AML-193 (cell line): ENCODE measurements at places on chromosomes 12 and 14.

DNA sequence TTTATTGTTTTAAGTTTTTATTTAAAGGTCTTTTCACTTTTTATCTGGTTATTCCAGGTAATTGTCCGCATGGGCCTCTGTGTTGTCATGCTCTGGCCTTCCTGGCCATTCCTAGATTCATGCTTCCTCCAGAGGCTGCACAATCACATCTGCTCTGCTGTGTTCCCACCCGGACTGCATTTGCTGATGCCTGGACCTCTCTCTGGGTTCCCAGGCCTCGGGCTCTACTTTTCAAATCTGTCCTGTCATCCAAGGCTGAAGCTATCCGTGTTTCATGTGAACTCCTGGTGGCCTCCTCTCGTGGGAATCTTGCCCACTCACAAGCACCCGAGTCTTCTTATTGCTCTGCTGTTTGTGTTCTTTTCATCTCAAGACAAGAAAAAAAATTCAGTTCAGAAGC is 16.1 kb upstream of the VDR start:
- no peak for DNase-seq

- no peak for DNase-seq
Observed at GRCh38 chr12:77923882-77924281, 93.2 kb downstream of the NAV3 start.

- no peak for DNase-seq
Observed at GRCh38 chr12:132639956-132640520, 21.5 kb downstream of the P2RX2 start.

- peak; percentile 81 for DNase-seq
Observed at GRCh38 chr12:69338120-69338859, 9.9 kb upstream of the LYZ start.

GRCh38 chr12:40738856-40739255 is 46.6 kb downstream of the CNTN1 start:
- no peak for DNase-seq

- no peak for DNase-seq
Observed at GRCh38 chr12:130063866-130064265, 98.4 kb upstream of the FZD10 start.

- no peak for DNase-seq
Observed at GRCh38 chr14:70827347-70827746, 18.0 kb upstream of the MAP3K9 start.

- no peak for DNase-seq
Observed at GRCh38 chr14:35158491-35158890, 36.1 kb downstream of the PRORP start.

DNA sequence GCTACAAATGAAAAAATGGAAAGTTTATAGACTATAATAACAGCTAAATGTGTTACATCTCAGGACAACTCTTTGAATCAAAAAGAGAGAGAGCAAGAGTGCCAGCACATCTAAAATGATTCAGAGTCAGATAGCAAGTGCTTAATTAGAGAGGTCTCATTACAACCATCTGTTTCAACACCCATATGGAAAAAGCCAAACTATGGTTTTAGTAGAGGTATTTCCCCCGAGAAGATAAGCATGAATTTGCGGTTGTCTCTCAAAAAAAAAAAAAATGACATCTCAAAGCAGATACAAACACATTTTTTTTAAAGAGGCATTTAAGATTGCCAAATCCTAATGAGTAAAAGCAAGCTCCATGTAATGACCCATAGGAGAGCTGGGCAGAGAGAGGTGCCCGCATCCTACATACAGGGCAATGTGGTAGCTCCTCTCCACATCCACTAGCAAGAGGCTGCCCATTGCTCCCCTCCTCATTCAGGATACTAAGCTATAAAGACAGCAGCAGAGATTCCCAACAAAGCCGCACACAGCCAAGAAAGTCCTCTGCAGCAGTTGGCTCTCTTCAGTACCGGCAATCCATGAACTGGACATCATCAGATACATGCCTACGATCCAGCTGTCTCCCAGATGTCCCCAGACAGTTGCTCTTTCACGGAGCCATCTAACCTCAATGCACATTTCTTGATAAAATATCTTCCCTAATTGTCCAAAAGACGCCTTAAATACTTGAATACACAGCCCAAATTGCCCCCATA is 100.4 kb downstream of the EFCAB11 start:
- DNase-seq: no peak

DNA sequence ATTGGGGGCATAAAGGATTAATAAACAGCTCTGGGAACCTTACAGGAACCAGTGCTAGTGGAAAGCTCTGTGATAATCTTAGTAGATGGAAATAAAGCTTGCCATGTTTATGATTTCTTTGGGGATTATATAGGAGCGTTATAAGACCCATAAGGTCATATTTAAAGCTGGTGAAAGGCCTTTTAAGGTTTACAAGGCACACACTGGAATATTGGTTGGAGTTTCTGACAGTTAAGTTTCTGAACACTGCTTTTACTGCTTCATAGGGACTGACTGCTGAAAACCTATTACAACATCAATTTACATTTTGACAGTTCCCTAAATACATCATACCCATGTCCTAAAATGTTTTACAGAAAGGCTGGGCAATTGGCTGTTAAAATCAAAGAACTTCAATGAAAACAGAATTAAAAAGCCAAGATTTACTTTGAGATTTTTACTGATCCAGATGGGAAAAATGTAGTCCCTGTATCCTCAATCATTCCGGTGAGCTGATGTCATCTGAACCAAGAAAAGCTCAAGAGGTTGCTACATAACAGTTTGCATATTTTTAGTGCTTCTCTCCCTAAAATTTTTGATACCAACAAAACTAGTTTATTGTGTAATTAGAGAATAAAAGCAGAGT is 153.7 kb upstream of the IGF1 start:
- DNase-seq: no peak

DNA sequence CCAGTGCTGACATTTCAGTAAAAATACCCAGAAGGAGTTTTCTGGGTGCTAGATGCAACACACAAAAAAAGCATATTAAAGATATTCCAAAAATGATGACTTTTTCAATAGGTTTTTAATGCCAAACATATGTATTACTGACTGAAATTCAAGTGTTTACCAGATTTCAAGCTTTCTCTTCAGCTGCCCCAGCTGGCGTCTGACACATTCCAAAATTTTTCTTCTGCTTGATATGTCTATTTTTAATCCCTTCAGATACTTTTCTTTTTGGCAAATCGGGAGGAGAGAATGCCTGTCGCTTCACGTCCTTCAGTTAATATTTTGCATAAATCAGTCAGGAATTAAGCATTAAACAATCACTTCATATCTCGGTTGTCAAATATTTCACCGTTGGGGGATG is 7.1 kb upstream of the CCDC60 start:
- DNase-seq: no peak

- no peak for DNase-seq
Observed at GRCh38 chr12:77941401-77941800, 110.7 kb downstream of the NAV3 start.

GRCh38 chr12:107356266-107356936 is 263.1 kb upstream of the CRY1 start:
- no peak for DNase-seq

- no peak for DNase-seq
Observed at GRCh38 chr14:25843481-25844470, 754.1 kb downstream of the NOVA1 start.

GRCh38 chr12:53171725-53172329 is 8.7 kb upstream of the ZNF740 start:
- no peak for DNase-seq

DNA sequence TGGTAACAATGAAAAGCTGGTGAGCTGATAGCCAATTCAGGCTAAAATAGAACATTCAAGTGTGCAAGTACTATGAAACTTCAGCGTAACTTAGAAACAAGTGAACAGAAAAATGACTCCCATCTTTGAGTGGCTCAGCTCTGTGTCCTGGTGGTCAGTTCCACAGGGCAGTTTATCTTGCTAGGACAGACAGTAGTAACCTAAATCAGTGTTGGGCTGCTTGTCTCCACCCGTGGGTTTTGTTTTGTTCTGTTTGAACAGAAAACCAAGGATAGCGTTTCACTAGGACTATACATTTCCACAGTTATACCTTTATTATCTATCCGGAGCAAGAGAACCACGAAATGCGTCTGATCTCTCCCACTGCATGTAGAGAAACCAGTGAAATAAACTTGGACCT is 467.8 kb downstream of the EGLN3 start:
- DNase-seq: no peak

DNA sequence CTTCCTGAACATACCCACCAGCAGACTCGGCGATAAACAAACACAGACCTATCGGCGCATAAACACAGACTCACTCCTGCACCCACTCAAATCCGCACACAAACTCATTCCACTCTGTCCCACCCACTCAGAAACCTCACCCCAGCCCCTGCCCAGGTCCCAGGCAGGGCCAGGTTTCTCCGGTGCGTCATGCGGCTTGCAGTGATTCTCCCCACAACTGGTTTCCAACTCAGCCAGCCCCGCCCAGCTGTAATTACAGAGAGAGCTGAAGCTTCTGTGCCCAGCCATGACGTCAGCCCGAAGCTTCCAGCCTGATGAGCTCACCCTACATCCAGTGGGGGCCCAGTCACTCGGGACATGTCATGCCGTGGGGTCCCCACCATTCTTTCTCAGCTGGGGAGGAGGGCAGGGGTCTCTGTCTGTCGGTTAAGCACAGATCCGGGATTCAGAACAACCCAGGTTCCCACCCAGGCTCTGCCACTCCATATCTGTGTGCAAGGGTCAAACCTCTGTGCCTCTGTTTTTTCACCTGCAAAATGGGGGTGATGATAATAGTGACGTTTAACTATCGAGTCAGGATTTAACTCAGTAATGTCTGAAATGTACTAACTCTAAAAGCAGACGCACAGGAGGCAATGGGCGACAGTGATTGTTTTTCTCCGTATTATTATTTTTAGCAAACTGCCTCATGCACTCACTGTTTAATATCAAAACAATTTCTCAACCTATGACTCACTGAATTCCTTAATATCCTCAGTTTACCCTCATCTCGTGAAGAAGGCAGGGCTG is 2.3 kb upstream of the HSPB8 start:
- DNase-seq: no peak

DNA sequence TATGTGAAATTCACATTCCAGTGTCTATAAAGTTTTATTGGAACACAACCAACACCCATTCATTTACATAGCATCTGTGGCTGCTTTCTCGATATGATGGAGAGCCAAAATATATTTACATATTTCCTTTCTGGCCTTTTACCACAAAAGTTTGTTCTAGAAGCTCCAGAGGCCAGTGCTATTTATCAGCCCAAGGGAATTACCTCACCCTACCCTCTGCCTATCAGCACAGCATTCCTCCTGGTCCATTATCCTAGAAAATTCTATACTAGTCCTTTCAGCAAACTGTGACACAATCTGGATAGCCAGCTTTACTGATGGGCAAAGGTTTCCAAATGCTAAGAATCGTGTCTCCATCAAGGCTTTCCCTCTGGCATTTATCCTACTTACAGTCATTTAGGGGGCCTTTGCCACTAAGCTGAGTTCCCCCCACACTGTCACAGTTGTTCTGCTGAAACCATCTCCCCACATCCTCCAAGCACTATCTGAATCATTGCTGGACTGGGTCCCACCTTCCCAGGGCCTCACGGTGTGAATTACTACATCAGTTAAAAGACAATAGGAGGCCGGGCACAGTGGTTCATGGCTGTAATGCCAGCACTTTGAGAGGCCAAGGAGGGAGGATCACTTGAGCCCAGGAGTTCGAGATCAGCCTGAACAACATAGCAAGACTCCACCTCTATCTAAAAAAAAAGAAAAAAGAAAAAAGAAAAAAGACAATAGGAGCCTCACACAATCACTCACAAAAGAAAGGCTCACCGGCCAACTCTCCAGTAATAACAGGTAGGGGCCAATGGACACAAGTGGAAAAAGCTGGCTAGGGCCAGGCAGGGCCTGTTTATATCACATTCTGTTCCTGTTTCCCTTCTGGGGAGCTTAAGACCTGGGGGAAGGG is 12.1 kb downstream of the SYNE3 start:
- DNase-seq: no peak

- no peak for DNase-seq
Observed at GRCh38 chr12:59179231-59179630, 258.9 kb upstream of the LRIG3 start.

- no peak for DNase-seq
Observed at GRCh38 chr12:24741216-24741615, 207.7 kb downstream of the BCAT1 start.

GRCh38 chr14:51924600-51924999 is 64.2 kb downstream of the GNG2 start:
- no peak for DNase-seq

DNA sequence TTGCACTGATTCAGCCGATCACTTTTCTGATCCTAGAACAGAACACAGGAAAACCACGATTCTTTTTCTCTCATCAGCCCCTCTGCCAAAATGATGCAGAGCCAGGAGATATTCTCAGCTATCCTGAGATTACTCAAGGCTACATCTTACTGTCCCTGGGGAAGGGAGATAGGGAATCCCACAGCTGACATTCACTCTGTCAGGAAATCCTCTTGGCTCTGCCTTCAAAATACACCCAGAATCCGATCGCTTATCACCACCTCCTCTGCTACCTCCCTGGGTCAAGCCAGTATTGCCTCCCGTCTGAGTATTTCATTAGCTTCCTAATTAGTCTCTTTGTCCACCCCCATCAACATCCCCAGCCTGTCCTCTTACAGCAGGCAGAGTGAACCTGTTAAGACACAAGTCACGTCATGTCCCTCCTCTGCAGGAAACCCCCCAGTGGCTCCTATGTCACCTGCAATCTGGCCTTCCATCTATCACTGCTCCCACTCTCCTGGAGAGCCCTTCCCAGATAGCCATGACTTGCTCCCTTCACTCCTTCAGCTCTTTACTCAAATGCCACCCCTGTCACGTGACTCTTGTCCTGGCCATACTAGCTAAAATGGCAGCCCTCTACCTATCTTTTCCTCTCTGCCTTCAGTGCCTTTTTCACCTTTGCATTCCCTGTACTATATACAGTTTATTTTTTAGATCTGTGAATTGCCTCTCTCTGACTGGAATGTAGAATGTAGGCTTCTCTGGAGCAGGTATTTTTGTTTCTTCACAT is 70.3 kb downstream of the GALNT4 start:
- no peak for DNase-seq

DNA sequence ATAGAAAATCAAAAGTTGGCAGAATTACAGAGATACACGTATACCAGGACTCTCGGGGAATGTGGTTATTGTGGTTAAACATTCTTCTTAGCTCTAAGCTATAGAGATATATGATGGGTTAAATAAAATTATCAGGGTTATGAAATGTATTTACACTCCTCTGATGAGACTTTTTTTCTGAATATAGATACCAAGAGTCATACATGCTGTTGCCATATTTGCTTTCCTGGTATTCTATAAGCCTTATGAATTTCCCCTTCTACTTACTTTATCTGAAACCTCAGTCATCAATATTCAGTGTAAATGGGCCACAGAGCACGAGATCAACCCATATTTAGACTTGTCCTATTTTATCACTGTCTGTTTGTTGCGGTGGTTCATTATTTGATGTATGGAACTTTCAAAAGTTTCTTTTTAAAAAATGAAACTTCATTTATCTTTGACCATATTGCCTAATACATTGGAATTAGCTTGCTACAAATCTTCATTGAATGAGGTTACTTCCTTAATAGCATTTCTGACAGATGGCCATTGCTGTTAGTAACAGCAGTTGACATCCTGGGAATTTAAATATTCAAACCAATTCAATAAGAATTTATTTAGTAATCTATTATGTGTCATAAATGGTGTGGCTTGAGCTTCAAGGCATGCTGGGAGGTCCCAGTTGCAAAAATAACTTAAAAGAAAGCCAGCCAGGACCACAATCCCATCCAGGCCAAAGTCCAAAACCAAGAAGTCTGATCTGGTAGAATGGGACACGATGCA is 393.5 kb downstream of the PCNX1 start:
- DNase-seq: no peak

GRCh38 chr12:19826980-19827550 is 387.8 kb downstream of the AEBP2 start:
- no peak for DNase-seq

GRCh38 chr12:69052613-69053408 is 119.8 kb upstream of the CPM start:
- no peak for DNase-seq

GRCh38 chr12:51240971-51241370 is 2.3 kb downstream of the DAZAP2 start:
- no peak for DNase-seq
